ENCODE measurements at places on chromosomes 6 and 20.
A peak's percentile ranks its signal among the peaks of the same experiment; 100 is the strongest.

- DNase-seq, result no peak
Observed at GRCh38 chr20:57928181-57928967, 218.6 kb upstream of the PMEPA1 start.

DNA sequence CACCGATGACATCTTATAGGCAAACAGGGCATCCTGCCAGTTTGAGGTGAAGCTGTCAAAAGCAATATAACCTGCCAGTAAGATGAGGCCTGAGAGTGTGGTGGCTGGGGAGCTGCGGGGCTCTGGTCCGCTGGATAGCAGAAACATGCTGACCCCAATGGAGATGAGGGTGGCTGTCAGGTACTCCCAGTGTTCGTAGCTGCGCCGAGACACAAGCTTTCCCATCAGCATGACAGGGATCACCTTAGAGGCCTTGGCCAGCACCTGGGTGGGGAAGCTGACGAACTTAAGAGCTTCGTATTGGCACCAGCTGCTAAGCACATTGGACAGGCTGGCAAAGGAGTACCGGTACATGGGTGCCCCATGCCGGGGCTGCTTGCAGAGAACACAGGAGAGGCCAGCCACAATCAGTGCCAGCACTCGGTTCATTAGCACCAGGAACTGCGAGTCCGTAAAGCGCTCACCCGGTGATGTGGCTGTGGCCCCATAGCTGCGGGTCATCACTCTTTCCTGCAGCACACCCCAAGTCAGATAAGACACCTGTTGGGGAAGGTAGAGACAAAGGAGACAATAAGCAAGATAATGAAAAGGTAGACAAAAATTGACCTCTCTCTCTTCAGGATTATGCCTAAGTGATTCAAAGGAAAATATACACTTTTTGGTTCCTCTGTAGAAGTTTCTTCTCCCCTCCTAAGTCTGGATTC, 2.1 kb downstream of the SLC35B2 start:
- peak; percentile 30 for DNase-seq

GRCh38 chr20:57275813-57276212, 9.4 kb upstream of the BMP7 start:
- DNase-seq, result no peak

GRCh38 chr6:8207191-8207868, 105.0 kb upstream of the EEF1E1 start:
- no peak for DNase-seq

- no peak for DNase-seq
Observed at GRCh38 chr6:139605350-139605749, 230.9 kb upstream of the CITED2 start.

- no peak for DNase-seq
Observed at GRCh38 chr6:21885532-21886114, 292.1 kb downstream of the SOX4 start.

GRCh38 chr6:105560611-105561066, 157.8 kb upstream of the PREP start:
- DNase-seq, result no peak

DNA sequence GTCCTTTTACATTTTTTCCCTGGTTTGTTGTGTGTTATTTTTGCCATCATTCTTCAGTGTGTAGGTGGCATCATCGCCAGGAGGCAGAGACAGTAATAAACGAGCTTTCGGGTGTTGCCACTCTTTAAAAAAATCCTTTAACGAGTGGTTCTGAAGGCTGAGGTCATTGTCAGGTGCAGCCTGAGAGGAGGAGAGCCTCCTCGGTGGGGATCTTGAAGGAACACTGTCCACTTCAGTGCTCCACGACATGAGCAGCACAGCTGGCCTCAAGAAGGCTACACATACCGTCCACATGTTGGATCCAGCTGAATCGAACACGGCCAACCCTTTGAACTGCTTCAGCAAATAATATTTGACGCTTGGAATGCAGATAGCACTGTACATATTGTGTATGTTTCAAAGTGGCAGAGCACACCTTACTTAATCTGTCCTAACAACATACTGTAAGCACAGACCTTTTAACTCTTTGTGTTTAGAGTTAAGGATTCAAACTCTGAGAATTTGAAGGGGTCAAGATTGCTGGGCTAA, 48.0 kb upstream of the FOXQ1 start:
- DNase-seq, result no peak

DNA sequence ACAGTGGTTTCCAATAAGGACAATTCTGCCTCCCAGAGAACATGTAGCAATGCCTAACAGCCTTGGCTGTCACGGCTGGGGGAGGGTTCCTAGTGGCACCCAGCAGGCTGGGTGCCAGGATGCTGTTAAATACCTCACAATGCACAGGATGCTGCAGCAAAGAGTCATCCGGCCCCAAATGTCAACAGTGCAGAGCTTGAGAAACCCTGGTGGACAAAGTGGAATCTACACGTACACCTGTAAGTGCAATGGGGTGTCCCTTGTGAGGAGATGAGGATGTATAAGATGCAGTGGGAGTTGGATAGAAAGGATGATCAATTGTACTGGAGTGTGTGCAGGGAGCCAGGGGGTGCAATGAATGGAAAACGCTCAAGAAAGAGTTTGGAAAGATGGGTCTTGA, 142.4 kb downstream of the FNDC1 start:
- no peak for DNase-seq

- no peak for DNase-seq
Observed at GRCh38 chr6:7697432-7697819, 28.5 kb upstream of the BMP6 start.

DNA sequence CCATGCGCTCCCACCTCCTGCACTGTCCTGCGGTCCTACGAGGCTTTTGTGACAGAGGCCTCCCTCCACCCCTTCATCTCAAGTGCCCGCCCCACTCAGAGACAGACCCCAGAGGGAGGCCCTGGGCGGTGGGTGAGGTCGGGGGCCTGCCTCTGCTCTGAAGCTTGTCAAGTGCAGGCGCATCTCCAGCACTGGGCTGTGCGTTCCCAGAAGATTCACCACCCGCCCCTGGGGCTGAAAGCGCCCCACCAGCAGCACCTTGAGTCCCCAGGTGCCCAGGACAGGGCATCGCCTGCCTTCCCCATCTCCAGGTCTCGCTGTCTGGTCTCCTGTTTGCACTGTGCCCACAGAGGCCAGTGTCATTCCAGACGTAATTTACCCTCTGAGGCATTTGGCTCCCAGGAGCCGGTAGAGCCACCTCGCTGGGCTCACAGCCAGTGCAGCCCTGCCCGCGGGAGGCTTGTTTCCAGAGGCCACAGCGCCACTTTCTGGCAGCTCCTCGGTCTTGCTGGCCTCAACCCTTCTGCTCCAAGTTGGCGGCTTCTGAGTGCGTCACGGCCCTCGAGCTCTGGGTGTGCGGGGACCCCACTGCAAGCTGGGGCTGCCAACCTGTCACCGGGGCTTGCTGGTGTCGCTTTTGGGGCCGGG, 191.1 kb downstream of the TAF4 start:
- peak; percentile 45 for DNase-seq

- DNase-seq, result no peak
Observed at GRCh38 chr6:31750411-31751022, 10.7 kb downstream of the MSH5 start.

DNA sequence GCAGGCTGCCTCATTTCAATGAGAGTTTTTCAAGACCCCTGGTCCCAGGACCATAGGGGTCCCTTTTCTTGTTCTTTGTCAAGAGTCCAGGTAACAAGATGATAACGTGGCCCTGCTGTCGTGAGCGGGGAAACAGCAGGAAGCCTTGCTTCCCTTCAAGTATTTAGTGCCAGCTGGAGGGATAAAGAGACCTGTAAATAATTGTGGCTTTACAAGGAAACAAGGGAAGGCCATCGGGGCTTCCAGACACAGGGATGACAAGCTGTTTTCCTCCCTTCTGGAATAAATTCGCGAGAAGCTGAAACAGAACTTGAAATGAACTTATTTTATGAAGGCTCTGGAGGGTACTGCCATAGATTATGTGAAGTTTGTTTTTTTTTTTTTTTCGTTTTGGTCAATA, 163.2 kb downstream of the SYNDIG1 start:
- DNase-seq, result no peak

GRCh38 chr20:1215386-1216170, 10.3 kb upstream of the RAD21L1 start:
- peak; percentile 58 for DNase-seq

DNA sequence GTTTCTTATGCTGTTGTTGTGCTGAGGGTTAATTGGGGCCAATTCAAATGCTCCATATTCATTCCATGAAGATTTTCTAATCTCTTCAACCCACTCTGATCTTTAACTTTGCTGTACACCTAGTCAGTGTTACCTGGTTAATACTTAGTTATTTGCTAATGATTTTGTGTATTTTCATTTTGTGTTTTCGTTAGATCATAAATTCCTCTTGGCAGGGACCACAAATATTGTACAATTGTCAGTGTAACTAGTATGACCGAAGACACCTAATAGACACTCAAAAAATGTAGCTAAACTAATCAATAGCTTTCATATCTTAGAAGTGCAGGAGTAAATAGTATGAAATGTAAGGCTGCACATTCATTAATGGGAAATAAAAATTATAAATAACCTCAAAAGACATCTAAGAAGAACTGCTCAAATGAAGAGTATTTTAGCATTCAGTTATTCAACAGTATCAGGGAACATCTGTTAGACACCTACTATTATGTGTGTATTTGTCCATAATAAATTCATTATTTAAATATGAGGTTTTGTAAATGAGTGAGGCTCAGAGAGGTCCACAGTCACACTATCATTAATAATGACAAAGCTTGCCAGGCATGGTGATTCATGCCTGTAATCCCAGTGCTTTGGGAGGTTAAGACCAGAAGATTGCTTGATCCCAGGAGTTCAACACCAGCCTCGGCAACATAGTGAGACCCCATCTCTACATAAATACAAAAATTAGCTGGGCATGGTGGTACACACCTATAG, 13.4 kb upstream of the HSF2 start:
- DNase-seq, result no peak

GRCh38 chr20:8913456-8913855, 155.4 kb upstream of the PLCB4 start:
- DNase-seq, result no peak

DNA sequence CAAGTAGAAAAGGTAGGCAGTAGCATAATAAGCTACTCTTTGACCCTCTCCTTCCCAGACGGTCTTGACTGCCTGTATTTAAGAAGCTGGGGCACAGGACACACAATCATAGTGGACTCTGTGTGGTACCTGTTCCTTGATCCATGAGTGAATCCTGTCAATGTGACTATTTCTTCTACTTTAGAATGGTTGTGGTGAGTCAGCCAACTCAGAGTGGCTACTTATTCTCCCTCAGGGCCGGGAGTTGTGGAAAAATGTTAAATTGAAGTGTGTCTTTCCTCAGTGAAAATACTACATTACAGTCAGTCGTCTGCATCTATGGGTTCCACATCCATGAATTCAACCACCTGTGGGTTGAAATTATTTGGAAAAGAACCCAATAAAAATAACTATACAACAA, 30.8 kb upstream of the PREP start:
- DNase-seq, result no peak

- DNase-seq, result no peak
Observed at GRCh38 chr6:112189494-112189893, 64.9 kb downstream of the LAMA4 start.

Data from A673 (cell line).